Activated naive CD4-positive, alpha-beta T cell (primary cell): ENCODE measurements at places on chromosomes 13 and 19.

GRCh38 chr13:111322001-111322915, 1.8 kb downstream of the TEX29 start:
- no peak for DNase-seq

DNA sequence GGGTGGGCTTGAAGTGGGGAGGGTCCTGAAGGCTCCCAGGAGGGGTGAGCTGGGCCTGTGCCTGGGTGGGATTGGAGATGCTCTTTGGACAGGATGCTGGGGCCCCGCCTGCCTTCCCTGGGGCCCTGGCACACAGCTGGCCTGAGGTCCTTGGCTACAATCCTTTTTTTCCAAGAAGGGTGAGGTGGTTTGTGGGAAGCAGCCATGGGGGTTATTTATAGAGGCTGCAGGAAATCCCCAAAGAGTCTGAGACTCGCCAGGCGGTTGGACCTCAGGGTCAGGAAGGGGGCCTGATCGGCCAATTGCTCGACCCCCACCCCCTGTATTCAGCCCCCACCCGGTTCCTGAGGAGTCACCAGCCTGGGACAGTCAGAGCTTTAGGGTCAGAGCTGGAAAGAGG, 10.0 kb downstream of the GTPBP3 start:
- no peak for DNase-seq

GRCh38 chr13:66312312-66313087, 917.6 kb downstream of the PCDH9 start:
- DNase-seq = no peak

DNA sequence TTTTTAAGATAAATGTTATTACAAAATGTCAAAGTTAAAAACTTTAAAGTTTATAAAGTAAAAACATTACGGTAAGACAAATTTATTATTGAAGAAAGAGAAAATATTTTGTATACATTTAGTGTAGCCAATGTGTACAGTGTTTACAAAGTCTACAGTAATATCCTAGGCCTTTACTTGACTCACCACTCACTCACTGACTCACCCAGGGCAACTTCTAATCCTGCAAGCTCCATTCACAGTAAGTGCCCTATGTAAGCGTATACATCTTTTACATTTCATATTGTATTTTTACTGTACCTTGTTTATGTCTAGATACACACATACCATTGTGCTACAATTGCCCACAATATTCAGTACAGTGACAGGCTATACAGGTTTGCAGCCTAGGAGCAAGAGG, 448.2 kb downstream of the KCTD12 start:
- no peak for DNase-seq

- no peak for DNase-seq
Measured at GRCh38 chr13:26971990-26972887, 199.4 kb downstream of the USP12 start.

- DNase-seq = no peak
Measured at GRCh38 chr13:35733827-35734226, 257.3 kb upstream of the MAB21L1 start.

- no peak for DNase-seq
Measured at GRCh38 chr19:6599866-6600454, 9.0 kb upstream of the CD70 start.

- no peak for DNase-seq
Measured at GRCh38 chr19:13029893-13030292, 34.6 kb downstream of the NFIX start.

GRCh38 chr13:109750221-109750775, 36.1 kb downstream of the IRS2 start:
- DNase-seq = no peak

GRCh38 chr19:49506575-49507105, 5.8 kb upstream of the FCGRT start:
- peak; percentile 51 for DNase-seq

- DNase-seq = no peak
Measured at GRCh38 chr19:17762505-17763229, 11.4 kb downstream of the FCHO1 start.

- DNase-seq = peak; percentile 23
Measured at GRCh38 chr19:30666301-30666803, 294.2 kb downstream of the ZNF536 start.

DNA sequence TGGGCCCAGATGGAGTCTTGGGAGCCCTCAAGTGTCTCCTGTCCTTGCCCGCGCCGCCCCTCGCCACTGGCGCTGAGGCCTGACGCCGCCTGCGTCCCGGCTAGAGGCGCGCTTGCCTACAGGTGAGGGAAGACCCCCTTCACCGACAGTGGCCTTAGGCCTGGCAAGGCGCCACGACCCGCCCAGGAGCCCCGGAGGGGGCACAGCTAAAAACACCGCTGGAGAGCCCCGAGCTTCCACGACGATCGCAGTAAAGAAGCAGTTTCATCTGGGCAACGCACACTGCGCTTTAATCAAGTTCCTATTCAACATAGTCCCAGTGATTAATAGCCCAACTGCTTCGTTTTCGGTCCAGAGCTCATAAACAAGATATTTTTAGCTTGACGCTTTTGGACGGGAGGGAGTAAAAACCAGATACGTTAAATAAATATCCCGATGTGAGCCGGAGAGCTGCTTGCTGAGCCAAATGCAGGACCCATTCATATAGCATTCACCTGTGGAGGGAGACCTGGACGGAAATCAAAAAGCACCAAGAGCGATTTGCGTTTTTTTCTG, 1.5 kb upstream of the CEBPA start:
- DNase-seq = no peak

DNA sequence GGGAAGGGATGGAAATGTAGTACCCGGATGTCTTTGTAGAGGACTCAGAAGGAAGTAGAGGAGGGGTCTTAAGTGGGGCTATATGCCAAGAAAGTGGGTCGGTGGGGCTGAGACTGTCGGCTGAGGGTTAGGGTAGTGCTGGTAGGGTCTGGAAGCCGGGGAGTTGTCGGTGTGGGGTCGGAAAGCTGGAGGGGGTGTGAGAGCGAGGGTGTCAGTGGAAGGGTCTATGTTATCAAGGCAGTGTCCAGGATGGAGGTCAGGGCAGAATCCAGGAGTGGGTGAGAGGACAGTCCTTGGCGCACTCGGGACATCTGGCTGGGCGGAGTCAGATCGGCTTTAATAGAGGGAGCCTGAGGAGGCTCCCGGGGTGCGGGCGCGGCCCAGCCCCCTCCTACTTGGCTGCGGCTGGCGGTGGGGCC, 1.7 kb downstream of the HSPB6 start:
- no peak for DNase-seq

GRCh38 chr19:46998445-46999125, 21.1 kb upstream of the NPAS1 start:
- DNase-seq = no peak

- DNase-seq = no peak
Measured at GRCh38 chr13:24631922-24632321, 48.3 kb upstream of the ATP12A start.

- no peak for DNase-seq
Measured at GRCh38 chr19:50244695-50245094, 41.3 kb downstream of the MYH14 start.

- no peak for DNase-seq
Measured at GRCh38 chr19:34222386-34222785, 32.0 kb upstream of the GARRE1 start.

- no peak for DNase-seq
Measured at GRCh38 chr13:88883741-88884140, 1212.6 kb downstream of the SLITRK5 start.

GRCh38 chr13:23159205-23159759, 21.5 kb upstream of the SGCG start:
- DNase-seq = no peak

- no peak for DNase-seq
Measured at GRCh38 chr19:30078381-30078910, 136.4 kb downstream of the URI1 start.

DNA sequence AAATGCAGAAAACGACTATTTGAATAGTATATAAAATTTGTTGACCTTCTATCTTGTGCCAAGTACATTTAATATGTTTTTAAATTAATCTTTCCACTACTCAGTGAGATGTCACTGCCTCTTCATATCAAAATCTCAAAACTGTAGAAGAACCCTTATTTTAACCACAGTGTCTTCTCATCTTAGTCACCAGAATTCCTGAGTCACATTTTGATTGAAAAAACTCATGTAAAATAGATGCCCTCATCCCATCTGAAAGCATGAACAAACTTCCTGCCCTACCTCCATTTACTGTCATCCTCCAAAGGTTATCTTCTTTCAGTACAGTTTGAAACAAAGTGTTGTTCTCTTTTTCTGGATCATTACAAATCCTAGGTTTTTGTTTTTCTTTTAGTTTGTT, 1215.4 kb downstream of the PCDH9 start:
- DNase-seq = no peak

DNA sequence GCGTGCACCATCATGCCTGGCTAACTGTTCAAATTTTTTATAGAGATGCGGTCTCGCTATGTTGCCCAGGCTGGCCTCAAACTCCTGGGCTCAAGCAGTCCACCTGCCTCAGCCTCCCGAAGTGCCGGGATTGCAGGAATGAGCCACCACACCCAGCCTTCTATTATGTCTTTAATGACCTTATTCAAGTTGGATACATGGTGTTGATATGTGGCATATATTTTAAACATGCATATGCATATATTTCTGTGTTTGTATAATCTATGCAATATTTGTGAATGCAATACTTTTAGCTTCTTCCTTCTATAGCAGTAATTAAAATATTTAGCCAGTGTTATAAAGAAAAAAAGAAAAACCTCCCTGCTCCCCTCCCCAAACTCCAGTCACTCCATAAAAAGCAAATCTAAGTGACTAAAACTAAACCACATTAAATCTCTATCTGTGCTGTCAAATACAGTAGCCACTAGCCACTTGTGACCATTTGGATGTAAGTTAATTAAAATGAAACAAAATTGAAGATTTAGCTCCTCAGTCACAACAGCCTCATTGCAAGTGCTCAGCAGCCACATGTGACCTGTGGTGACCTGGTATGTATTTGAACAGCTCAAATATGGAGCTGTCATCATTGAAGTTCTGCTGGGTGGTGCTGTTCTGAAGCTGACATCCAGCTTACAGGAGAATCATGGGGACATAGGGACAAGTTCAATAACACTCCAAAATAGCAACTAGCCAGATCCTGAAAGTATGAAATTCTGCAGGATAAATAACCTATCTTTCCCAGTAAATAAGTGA, 27.4 kb downstream of the FCGBP start:
- DNase-seq = no peak

GRCh38 chr13:37168151-37168550, 62.7 kb upstream of the CSNK1A1L start:
- DNase-seq = no peak

- no peak for DNase-seq
Measured at GRCh38 chr19:35392742-35393715, 22.2 kb downstream of the GPR42 start.

DNA sequence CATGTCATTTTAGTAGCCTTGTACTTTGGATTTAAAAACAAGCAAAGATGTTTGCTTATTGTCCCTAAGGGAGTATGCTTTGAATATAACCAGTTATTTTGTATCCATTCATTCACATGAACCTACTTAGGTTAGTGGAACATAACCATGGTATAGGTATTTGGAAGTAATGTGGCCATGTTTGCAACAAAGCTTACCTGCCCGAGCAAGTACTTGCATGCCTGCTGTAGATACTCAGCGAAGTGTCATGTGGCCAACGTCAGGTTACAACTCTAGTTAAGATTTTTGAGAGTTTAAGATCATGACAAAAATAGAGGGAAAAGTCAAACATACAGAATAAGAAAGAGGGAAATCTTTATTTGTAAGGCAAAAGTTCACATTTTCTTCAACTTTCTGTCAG, 57.2 kb downstream of the COG6 start:
- DNase-seq = no peak

- DNase-seq = no peak
Measured at GRCh38 chr19:50902640-50903039, 8.6 kb downstream of the KLK4 start.

DNA sequence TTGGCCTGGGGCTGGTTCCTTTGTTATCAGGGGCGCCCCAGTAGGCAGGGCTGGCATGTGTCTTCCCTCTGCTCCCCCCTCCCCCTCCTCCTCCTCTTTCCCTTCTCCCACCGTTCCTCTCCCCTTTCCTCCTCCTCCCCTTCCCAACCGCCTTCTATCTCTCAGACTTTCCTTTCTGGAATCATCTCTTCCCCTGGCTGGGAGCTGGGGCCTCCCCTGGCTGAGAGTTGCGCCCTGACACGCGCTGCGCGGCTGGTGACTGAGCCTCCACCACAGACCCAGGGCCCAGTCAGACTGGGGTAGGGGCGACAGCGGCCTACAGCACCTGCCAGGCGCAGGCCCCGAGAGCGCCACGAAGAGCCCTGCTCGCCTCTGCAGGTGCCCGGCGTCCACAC, 2.8 kb downstream of the PNMA8B start:
- no peak for DNase-seq

GRCh38 chr19:33194532-33194885, 379 bp downstream of the LRP3 start:
- no peak for DNase-seq

DNA sequence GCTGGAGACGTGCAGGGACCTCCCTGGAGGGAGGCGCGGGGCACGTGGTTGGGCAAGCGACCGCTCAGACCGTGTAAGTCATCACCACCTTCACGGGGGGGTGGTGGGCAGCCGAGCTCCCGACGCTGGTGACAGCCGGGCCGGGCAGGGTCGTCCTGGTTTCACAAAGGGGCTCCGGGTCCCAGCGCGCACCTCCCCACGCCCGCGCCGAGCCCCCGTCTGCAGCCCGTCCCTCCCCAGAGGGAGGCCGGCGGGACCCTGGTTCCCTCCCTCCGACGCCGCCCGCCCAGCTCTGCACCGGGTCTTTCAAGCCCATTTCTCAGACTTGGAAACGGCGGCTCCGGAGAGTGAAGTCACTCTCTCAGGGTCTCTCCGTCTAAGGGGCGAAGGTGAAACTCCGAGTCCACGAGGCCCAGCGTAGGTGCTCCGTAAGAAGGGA, 729 bp upstream of the ARID3A start:
- DNase-seq = no peak

DNA sequence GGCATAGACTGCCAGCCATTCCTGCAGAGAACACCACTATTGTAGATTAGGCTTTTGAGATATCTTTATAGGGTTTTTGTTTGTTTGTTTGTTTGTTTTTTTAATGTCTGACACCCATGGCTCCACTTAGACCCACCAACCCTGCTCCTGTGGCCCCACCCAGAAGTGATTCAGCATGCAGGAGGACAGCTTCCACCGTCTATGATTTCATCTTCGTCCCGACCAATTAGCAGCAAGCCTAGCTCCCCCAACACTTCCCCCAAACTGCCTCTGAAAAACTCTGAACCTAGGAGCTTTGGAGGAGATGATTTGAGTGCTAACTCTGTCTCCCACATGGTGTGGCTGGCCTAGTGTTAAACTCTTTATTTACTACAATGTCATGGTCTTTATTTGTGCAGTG, 108.3 kb upstream of the RXFP2 start:
- DNase-seq = no peak

- DNase-seq = no peak
Measured at GRCh38 chr13:37596805-37597204, 1.8 kb downstream of the POSTN start.
